Fibroblast of skin of right biceps (primary cell): ENCODE measurements at places on chromosomes 6 and 20.

DNA sequence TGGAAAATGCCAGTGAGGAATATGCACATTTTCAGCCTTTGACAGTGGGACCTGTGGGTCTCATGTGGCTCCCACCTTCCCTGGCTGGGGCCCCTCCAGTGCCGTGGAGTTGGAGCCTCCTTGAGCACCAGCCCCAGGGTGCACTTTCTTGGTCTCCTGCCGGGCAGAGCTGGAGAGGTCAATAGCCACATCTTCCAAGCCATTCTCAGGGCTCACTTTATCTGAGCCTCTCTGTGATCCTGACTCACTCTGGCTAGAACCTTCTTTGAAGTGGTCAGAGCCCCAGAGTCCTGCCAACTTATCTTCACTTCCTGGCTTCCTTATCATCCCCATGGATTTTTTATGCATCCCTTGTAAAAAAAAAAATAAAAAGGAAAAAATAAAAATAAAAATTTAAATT, 5.7 kb downstream of the VSX1 start:
- no peak for DNase-seq

DNA sequence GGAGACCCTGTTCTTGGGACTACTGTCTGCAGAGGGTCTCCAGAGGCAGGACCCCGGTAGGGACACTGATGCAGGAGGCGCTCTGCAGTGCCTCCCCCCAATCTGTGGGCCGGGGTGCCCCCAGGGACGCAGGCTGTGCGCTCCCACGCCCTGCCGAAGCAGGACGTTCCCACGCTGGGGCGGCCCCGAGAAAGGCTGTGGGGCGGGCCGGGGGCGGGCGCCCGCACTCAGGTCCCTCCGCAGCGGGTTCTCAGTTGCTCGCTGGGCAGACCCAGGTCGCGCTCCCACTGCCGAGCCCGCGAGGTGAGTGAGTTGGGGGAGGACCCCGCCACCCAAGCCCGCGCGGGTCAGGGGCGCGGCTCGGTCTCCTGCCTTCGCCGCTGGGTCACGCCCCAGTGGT, at the start of gene COX4I2:
Gene COX4I2 (plus strand): TSS at position 253 of the 400 bp plus-strand sequence. CDS start 1,106 bp downstream, outside the sequence.
- no peak for DNase-seq

GRCh38 chr20:41054847-41055230, 26.2 kb downstream of the TOP1 start:
- no peak for DNase-seq

GRCh38 chr20:57618764-57619050, 1.5 kb downstream of the ZBP1 start:
- DNase-seq = no peak

DNA sequence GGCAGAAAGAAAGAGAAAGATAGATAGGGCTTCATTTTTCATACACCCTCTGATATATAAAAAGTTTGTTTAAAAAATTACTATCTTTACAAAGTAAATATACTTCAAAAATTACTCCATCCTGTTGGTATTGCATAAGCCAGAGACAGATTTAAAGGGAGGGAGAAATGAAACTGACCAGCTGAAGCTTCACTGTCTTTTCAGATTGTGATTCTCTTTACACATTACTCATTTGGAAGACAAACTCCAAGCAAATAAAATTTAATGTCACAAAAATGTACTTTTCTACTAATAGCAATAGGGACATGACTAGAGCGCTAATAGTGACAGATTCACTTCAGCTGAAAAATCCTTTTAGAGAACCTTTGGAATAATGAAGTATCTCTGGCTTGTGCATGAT, 38.6 kb upstream of the MARCKS start:
- no peak for DNase-seq

DNA sequence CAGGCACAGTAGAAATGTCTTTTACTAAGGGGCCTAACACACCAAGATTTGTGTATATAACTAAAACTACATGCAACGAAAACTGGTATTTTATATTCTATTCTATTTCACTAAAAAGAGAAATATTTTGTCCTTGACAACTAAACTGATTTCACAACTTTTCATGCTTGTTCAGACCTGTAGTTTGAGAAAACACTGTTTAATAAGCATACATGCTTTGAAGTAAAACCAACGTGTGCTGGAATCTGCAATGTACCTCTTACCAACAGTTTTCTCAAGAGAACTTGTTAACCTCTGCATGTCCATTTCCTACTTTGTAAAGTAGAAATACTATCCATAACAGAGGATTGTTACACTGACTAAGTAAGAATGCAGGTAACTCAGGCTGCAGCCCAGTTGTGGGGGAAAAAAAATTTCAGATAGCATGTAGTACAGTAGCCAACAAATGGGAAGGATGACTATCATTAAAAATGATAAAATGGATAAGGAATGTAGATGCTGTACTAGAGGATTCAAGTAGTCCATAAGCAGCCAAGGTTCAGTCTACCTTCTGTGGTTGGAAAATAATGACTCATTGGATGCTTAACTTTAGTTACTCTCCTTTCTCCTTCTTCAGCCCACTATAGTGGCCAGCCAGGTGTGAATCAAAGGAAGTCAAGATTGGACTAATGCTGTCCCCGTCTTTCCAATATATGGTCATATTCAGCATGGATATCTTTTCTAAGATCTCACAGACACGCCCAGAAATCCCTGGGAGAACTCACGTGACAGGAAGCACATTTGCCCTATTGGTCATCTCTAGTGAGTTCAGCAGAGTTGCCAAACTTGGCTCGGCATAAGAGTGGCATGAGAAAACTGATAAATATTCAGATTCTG, 65.2 kb downstream of the HFE start:
- peak; percentile 48 for DNase-seq

- no peak for DNase-seq
Measured at GRCh38 chr6:1780251-1780867, 170.6 kb downstream of the FOXC1 start.

GRCh38 chr6:151060766-151061531, 178.8 kb upstream of the AKAP12 start:
- DNase-seq = no peak

GRCh38 chr6:38279423-38279822, 360.3 kb downstream of the BTBD9 start:
- no peak for DNase-seq

DNA sequence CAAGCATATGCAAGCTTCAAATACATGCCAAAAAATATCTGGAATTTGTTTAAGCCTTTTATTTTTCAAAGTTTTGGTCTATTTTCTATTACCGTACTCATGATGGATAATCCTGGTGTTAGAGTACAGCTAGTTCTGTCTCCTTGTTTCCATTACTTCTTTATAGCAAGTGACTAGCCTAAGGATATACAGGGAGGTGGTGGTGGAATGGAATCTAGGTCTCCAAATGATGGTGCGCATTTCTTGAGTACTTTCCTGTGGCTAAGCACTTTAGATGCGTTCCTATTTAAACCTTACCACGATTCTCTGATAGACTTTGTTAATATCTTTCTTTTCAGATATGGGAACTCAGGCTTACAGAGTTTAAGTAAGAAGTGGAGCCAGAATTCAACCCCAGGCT, 3.5 kb downstream of the SLC16A10 start:
- DNase-seq = no peak

DNA sequence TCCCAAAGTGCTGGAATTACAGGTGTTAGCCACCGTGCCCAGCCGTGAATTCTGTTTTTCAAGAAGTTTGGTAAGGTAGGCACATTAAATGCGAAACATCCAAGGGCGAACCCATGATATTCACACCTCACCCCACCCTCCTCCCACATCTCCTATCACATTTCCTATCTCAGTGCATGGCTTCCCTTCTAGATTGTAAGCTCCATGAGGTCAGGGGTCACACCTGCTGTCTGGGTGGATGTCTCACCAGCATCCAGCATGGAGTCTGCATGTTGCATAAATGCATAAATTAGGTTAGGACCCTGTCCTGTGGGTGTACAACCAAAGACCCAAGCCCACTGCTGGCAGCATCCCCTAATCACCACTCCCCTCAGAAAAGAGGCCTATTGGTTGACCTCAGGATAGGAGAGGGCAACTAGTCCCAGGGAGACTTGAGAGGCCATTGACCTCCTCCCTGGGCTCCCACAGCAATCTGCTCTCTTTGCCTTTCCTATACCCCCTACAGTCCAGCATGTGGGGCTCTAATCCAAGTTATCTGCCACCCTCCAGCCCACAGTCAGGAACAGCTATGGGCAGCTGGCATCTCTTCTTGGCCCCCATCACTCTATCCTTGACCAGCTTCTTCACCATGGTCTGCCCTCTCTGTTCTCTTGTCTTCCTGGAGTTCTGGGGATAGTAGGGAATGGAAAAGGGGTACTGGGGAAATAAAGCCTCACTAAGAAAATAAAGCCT, 4.2 kb downstream of the PRRT1 start:
- DNase-seq = no peak

- peak; percentile 44 for DNase-seq
Measured at GRCh38 chr6:145087034-145087433, 648.3 kb downstream of the EPM2A start.

- DNase-seq = no peak
Measured at GRCh38 chr20:61924211-61924857, 141.3 kb downstream of the TAF4 start.
